ENCODE measurements at places on chromosomes 5 and 9. TPM values are rescaled to one million over a fixed set of nuclear protein-coding genes. Genes with fewer than 3 reads are reported as not detected.

Gene C7
- not detected for total RNA-seq

Gene FOXD4
- total RNA-seq: 0.43 TPM

Gene FOXD4L3
- not detected for total RNA-seq

Gene CENPK
- 11.3 TPM for total RNA-seq

Gene PRUNE2
- 1.3 TPM for total RNA-seq

Gene RGS7BP
- not detected for total RNA-seq

Gene FGF1
- total RNA-seq: 0.73 TPM

Gene GNPDA1
- 51.4 TPM for total RNA-seq

Gene RASGRF2
- total RNA-seq: 0.05 TPM

Gene GABRA1
- total RNA-seq: not detected

Gene SLC6A3
- not detected for total RNA-seq

Gene CCL28
- not detected for total RNA-seq

Gene NEUROG1
- not detected for total RNA-seq

Gene CREBRF
- total RNA-seq: 22.3 TPM

Gene AK3
- total RNA-seq: 46.0 TPM

Gene TMC1
- total RNA-seq: not detected

Gene PALM2AKAP2
- 25.3 TPM for total RNA-seq

Gene ERAP2
- 4.4 TPM for total RNA-seq

Gene CSF1R
- total RNA-seq: 1.2 TPM

Gene JAKMIP2
- 1.8 TPM for total RNA-seq

Gene PCDH12
- total RNA-seq: not detected

Gene UHRF2
- 69.6 TPM for total RNA-seq

Gene CXCL14
- 0.16 TPM for total RNA-seq

Gene TESK1
- total RNA-seq: 44.4 TPM

Gene AGPAT2
- total RNA-seq: 34.4 TPM

Gene C9orf153
- 0.40 TPM for total RNA-seq

Gene SHROOM1
- total RNA-seq: 3.2 TPM

Gene IL6ST
- total RNA-seq: 211 TPM

Gene FKBP15
- 30.8 TPM for total RNA-seq

Gene TMEM174
- not detected for total RNA-seq

Gene MARCHF11
- not detected for total RNA-seq

Gene ADAMTS16
- total RNA-seq: not detected

Gene AGXT2
- total RNA-seq: not detected

Gene FAXDC2
- 25.7 TPM for total RNA-seq

Gene COMMD10
- 26.3 TPM for total RNA-seq

Gene PTGES
- total RNA-seq: 0.83 TPM

All from osteocyte (in vitro differentiated cells).